ENCODE measurements at places on chromosomes 12 and 14. TPM values are rescaled to one million over a fixed set of nuclear protein-coding genes. Genes with fewer than 3 reads are reported as not detected.
A peak's percentile ranks its signal among the peaks of the same experiment; 100 is the strongest.

The P2RX7 gene
- total RNA-seq = 5.0 TPM

The A2M gene
- 29.7 TPM for total RNA-seq

The CPNE6 gene
- total RNA-seq = not detected

The MYO1H gene
- not detected for total RNA-seq

DNA sequence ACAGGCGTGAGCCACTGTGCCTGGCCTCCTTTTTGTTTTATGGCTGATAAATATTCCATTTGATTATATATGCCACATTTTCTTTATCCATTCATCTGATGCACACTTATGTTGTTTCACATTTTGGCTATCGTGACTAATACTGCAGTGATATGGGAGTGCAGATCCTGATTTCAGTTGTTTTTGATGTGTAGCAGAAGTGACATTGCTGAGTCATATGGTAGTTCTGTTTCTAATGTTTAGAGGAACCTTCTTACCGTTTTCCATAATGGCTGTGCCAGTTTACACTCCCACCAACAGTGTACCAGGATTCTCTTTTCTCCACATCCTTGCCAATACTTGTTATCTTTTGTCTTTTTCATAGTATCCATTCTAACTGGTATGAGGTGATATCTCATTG, 235.9 kb downstream of the ERC1 start:
- DNase-seq = no peak

DNA sequence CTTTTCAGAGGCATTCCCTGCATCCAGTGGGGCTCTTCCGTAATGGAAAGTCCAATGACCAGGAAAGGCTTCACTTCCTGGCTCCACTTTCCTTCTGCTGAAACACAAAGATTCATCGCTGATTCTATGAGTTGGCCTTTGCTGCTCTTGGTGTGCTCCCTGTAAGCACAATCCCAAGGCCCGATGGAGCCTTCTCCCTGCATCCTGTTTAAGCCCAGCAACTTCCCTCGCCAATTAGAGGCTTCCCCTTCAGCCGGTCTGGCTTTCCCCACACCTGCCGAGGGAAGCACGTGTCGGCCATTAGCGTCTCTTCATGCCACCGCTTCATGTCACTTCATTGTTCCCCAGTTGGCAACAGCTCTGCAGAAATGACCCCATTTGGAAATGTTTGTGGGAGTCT, 693.9 kb downstream of the MED13L start:
- DNase-seq = no peak

DNA sequence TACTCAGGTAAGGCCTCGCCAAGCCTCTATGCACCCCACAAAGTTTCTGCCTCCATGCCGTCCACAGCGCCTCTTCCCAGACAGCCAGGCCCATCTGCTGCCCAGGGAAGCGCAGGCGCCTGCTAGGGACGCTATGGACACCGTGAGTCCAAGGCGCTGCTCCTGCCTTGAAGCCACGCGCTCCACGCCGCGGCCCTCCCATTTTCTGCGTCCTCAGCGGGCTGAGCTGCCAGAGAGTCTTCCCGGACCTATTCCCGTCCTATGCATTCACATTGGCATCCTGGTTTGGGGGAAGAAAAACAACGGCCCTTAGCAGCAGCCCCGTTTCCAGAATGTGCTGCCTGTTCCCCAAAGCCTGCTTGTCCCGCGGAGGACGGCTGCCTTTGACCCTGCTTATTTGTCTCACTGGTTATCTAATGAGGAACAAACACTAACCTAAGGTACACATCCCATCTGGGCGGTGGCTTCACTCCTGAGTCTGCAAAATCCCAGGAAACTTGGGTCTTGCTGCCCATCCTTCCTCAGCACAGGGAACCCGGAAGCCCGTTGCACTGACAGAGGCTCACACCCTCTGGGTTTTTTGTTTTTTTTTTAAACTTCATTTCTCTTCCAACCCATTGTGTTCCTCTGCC, 38.0 kb downstream of the MMAB start:
- DNase-seq = no peak

DNA sequence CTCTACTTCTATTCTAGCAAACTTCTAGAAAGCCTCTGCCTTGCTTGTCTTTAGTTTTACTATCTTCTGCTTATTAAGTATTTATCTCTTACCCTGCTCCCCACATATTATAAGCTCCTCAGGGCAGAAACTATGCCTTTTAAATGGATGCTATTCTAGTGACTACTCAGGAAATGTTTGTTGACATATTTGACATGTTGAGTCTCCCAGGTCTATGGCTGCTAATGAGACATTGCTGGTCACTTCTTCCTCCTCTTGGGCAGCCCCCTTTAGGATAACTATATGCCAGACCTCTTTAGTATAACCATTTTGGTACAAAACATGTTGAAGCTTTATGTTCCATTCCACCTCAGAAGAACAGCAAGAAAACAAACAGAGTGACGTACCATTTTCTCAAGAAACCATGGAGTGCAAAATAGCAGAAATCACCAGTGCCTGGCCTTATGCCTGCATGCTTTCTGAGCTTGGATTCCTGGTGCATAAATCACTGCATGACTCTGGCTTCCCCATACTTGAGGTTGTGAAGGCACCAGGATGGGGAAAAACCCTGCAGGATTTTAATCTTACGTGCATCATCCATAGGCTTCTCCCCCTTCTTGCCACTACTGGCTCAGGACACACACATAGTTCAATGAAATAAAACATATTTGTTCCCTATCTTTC, 202.6 kb downstream of the TMX1 start:
- DNase-seq = peak; percentile 92

- no peak for DNase-seq
These were observed 13.0 kb downstream of the KMT5A start for GRCh38 chr12:123396954-123397353.

DNA sequence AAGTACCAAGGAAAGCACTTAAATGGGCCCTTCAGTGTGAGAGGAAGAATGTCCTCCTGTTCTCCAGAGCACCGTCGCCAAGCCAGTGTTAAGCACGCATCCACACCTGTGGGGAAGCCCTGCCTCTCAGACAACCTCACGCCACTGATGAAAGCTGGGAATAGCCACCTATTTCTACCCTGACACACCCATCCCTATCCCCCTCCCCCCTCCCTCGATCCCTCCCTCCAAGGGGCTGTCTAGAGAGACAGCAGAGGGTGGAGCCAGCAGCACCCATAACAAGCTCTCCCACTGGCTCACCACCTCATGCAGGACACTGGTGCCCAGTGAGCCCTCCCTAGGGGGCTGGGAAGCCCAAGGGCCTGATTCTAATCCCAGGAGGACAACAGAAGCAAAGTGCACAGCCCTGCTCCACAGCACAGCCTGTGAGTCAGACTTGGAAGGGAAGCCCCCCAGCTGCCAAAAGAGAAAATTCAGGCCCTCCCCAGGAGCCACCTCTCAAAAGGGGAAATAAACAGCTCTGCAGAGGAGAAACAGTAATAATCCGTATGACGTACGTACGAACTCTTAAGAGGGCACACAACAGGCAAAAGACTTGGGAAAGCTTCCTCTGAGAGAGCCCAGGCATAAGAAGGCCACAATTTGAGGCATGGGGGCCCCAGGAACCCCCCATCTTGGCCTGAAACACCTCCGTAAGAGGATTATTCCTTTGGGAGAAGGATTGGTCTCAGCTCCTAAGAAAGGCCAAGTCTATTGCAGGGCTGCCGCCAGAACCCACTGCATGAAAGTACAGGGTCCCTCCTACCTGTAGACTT, 7.8 kb downstream of the PITPNM2 start:
- DNase-seq = peak; percentile 42

DNA sequence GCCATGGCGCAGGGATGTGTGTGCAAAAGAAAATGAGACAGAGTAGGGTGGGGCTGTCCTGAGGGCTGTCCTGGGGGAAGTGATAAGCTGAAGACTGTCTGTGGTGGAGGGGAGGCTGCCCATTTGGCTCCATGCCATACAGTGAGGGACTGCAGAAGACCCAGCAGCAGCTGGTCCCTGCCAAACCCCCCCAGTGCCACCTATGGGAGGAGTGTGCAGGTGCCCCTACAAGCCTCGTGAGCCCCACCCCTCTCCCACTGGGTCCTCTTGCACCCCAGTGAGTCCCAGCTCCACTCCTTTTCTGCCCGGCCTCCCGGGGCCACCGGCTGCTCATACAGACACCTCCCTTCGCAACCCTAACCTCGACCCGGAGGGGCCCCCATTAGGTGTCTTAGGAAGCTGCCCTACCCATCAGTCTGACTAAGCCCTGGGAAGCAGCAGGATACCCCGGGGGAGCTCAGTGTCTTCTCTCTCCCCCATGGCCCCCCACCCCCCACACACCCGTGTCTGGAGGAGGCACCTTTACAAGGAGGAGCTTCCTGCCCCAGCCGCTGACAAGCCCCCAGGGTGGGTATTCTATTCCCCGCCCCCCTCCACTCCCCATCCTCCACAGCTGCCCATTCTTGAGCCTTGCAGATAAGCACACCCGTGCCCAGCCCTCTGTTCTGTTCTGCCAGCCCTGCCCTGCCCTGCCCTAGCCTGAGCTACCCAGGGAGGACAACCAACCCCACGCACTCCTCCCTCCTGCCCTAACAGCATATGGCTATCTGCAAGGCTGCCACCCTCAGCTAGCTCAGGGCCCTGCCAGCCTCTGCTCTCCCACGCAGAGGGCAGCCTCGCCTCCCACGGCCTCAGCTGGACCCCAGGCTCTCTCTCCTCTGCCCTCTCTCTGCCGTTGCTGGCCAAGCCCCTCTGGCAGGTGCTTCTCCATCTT, 41.9 kb downstream of the SLC6A12 start:
- no peak for DNase-seq

DNA sequence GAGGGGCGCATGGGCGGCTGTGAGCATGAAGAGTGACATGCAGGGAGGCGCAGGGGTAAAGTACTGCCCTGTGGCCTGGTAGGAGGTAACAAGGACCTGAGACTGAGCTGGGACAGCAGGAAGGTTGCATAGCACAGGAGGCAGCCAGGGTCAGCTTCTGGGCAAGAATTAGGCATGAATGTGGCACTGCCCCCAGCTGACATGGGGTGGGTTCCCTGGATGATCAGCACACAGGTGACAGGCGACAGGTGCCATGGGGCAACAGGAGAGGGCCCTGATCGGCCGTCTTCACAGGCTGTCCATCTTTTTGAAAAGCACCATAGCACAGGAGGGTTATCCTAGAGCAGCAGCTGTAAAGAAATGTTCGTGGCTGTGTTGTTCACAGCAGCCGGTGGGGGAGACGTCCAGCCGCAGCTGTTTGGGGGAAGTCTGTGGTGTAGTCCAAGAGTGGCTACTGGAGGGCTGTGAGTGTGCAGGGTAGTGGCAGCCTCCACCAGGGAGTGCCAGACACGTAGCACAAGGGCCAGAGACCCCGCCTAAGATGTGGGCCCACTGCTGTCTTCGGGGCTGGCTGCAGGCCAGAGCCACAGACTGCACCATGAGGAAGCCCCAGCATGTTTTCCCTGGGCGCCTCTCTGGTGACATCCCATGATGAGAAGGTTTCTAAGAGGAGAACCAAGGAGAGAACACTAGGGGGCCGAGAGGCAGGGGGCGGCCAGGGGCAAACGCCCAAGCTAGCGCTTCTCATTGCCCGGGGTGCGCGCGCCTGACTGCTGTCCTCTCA, 8.4 kb downstream of the CLBA1 start:
- DNase-seq = no peak

GRCh38 chr12:106774808-106775524, 484 bp downstream of the RIC8B start:
- DNase-seq = no peak

DNA sequence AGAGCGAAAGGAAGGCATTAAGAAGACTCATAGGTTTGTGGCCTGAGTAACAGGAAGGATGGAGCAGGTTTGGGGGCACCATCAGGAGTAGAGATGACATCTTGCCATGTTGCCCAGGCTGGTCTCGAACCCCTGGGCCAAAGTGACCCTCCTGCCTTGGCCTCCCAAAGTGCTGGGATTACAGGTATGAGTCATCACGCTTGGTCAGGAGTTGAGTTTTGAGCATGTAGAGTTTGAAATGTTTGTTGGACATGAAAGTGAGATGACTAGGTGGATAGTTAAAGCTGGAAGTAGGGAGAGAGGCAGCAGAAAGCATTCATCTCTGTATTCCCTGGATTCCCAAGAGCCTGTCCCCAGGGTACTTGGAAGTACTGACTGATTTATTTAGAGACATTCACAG, 112.6 kb downstream of the ERC1 start:
- no peak for DNase-seq
